Activated T-cell treated with anti-CD3 and anti-CD28 coated beads, Interleukin-2, amount 50 U/mL, for 24 hours (primary cell): ENCODE measurements at places on chromosomes 7 and 10.

DNA sequence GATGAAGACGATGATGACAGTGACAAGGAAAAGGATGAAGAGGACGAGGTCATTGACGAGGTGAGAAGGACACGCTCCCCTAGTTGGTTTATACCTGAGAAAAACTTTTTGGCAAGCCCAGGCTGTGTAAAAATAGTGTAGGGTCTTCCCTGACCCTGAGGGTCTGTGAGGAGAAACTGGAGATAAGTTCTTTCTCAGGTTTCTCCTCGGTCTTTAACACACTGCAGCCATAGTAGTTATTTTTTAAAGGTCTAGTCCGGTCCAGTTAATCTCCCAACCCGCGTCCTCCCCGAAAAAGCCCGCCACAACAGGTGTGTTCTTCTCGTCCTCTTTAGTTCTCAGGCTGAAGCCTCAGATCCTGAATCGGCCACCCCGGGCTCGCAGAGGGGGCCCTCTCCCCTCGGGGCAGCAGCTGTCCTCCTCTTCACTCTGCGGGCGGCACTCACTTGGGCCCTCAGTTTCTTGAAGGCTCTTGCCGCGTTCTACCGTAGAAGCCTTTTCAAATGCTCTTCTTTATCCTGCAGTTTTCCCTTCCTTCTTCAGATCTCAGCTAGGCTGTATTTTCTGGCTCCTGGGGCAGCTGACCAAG is 411 bp downstream of the BCCIP start:
- H3K4me1 ChIP-seq = peaks cover 32% of the 10 kb centered on the region
- no peak overlapping the region for H3K4me3 ChIP-seq
- peaks cover 5% of the 10 kb centered on the region for H3K36me3 ChIP-seq
- H3K27ac ChIP-seq = no peak overlapping the region

GRCh38 chr7:94612661-94613060 is 43.3 kb downstream of the SGCE start:
- H3K27ac ChIP-seq = no peak overlapping the region
- DNase-seq = no peak
- H3K4me1 ChIP-seq = no peaks in the 10 kb centered on the region
- no peaks in the 10 kb centered on the region for H3K36me3 ChIP-seq
- H3K4me3 ChIP-seq = no peak overlapping the region

GRCh38 chr7:30240106-30240800 is 44.1 kb upstream of the ZNRF2 start:
- H3K4me1 ChIP-seq = peaks cover 18% of the 10 kb centered on the region
- DNase-seq = no peak
- H3K36me3 ChIP-seq = no peaks in the 10 kb centered on the region
- peaks cover 17% of the 10 kb centered on the region for H3K27me3 ChIP-seq

- no peak overlapping the region for H3K27ac ChIP-seq
- no peak for DNase-seq
- H3K27me3 ChIP-seq = peaks cover 3% of the 10 kb centered on the region
- peaks cover 2% of the 10 kb centered on the region for H3K4me1 ChIP-seq
- H3K36me3 ChIP-seq = no peaks in the 10 kb centered on the region
- no peak overlapping the region for H3K4me3 ChIP-seq
Observed at GRCh38 chr10:5538446-5538845, 13.7 kb downstream of the CALML3 start.

DNA sequence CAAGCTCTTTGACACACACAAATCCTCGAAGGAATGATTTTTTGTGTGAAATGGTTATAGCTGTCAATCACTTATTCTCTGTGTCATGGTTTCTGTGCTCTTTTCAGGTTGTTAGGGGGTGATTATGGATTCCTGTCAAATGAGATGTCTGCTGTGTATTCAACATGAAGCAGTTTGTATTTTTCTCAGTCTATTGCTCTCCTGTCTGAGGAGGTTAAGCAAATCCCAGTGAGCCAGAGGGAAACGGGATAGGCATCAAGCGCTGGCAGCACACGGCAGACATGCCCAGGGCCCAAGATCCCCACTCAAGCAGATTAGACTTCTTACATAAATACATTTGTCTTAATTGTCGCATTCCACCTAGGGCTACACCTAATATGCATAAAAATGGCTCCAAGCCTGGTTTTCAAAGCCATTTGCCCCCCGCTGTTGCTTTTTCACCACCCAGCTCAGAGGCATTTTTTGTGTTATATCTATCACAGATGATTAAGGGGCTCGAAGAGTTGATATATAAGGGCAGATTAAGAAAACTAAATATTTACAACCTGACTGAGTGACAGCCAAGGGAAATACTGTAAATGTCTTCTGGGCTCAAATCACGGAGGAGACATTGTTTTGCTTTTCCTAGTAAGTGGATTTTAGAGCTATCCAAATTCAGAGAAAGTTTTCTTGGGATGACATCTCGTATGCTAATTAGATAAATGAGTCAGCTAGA is 192.7 kb upstream of the LRGUK start:
- H3K4me1 ChIP-seq = no peaks in the 10 kb centered on the region
- no peaks in the 10 kb centered on the region for H3K27me3 ChIP-seq
- no peak for DNase-seq
- H3K27ac ChIP-seq = no peak overlapping the region
- no peak overlapping the region for H3K4me3 ChIP-seq
